NCI-H2171 treated with DMSO at 0.1 percent for 48 hours (cell line): ENCODE measurements at places on chromosomes 16 and 17.

DNA sequence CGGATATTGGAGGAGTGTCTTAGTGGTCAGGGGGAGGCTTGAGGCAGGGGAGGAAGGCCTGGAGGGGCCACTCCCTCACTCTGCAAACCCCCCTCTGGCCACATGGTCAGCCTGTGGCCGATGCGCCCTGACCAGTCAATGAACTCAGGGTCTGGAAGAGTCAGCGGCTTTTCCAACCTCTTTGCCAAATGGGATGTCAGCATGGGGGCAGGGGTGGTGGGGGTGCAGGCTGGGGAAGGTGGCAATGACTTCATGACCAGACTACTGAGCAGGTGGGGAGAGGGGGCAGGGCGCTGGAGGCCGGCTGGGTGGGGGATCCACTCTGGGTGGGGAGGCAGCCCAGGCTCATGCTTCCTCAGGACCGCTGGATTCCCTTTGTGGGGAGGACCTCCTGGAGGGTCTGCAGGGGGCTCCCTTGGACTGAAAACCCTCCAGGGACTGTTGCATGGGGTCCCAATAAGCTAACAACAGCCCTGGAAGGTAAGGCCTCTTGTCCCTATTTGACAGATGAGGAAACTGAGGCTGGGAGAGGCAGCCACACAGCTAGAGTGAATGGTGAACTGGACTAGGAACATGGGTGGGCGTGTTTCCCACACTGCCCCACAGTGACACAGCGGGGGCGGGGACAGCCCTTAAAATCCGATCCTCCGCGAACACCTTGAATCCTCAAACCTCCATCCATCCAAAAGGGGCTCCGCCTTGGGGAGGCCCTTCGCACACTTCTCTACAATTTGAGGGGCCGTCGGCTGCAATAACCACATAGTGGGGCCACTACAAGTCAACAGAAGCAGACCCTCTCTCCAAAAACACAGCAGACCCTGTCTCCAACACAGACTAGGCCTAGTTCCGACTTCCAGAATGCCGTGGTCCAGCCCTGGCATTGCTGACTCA is 81.0 kb upstream of the TOB1 start:
- DNase-seq = no peak

DNA sequence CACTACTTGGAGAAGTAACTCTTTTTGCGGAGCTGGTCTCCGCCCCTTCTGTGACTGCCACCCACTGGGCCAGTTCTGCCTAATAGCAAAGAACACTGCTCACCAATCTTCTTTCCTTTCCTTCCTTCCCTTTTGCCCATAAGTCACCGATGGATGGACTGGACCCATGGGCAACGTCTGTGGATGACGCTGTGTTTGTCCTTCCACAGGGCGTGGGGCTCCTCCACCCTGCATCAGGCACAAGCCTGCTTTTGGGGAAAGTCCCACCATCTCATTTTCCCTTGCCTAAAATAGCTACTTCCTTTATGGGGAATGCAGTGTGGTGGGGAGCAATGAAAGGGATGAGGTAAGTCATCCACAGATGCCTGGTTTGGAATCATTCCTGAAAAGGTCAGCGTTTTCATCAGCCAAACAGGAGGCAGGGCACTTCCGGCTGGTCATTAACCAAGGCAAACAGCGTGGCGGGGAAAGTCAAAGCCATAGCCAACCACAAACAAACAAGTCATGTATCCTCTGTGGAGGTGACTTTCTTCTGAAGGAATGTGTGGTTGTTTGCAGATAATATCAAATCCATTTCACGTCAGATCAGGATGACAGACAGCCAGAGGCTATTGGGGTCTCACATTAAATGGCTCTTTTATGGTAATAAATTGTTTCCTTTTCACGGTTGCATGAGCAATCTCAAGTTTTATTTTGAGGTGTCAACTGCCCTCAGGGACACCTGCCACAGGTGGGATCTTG is 30.7 kb upstream of the MED9 start:
- DNase-seq = no peak

DNA sequence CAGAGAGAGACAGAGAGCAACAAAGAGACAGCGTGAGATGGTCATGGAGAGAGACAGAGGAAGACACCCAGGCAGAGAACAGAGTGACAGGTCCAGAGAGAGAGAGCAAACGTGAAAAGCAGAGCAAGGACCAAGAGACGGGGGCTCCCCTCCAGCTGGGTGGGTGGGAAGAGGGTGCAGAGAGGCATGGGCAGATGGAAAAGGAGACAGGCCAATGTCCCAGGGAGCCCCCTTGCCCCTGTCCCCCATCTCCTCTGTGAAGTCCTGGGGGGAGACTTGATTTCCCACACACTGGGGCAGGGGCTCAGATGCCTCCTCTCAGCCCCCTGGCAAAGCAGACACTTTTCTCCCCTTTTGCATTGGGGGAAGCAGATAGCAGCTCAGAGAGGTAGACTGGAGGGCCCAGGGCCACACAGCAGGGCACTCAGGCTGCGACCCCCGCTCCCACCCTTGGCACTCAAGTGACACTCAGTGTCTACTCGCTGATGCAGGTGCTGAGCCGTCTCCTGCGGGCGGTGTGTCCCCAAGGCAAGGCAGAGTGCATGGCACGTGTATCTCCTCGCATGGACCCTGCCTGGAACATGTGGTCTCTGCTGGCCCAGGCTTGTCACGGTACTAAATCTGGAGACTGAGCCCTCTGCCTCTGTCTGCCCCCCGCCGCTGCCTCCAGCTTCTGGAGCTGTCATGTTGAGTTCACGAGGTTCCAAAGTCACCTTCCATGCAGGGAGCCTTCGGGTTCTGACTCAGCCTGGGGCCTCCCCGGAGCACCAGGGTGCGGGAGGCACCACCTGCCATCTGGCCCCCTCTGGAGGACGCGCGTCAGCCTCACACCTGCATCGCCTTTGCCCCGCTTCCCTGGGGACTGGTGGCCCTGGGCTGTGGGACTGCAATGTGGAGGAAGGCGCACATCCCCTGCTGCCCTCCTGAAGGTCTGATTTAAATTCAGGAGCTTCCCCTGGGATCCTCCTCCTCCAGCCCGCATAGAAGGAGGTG is 215.9 kb upstream of the GSE1 start:
- peak; percentile 97 for DNase-seq

GRCh38 chr17:1566505-1567199 is 4.1 kb upstream of the PITPNA start:
- DNase-seq = no peak

DNA sequence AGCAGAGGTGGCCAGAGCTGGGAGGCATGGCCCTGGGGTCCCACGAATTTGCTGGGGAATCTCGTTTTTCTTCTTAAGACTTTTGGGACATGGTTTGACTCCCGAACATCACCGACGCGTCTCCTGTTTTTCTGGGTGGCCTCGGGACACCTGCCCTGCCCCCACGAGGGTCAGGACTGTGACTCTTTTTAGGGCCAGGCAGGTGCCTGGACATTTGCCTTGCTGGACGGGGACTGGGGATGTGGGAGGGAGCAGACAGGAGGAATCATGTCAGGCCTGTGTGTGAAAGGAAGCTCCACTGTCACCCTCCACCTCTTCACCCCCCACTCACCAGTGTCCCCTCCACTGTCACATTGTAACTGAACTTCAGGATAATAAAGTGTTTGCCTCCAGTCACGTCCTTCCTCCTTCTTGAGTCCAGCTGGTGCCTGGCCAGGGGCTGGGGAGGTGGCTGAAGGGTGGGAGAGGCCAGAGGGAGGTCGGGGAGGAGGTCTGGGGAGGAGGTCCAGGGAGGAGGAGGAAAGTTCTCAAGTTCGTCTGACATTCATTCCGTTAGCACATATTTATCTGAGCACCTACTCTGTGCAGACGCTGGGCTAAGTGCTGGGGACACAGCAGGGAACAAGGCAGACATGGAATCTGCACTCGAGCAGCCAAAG is 2.3 kb downstream of the CSF3 start:
- no peak for DNase-seq

DNA sequence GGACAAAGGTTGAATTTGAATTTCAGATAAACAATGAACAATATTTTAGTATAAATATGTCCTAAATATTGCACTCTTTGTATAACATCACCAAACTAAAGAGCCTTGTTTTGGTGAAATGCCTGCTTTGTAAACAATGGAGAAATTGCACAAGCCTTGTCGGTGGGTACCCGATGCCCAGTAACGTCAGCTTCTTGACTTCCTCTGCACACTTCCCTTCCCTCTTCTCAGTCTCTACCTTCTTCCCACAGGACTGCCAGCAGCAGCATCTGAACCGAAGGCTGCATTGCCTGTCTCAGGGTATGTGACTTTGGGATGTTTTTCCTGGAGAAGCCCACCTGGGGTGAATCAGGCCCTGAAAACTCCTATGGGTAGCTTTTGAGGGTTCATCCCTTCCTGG is 113.9 kb downstream of the UTP18 start:
- no peak for DNase-seq

- DNase-seq = no peak
These were observed at the start of gene CBFA2T3 for GRCh38 chr16:88977018-88977811. Gene CBFA2T3, minus strand, starts transcription at chr16:88977207. Its CDS starts 400 bp downstream, at chr16:88976807.

DNA sequence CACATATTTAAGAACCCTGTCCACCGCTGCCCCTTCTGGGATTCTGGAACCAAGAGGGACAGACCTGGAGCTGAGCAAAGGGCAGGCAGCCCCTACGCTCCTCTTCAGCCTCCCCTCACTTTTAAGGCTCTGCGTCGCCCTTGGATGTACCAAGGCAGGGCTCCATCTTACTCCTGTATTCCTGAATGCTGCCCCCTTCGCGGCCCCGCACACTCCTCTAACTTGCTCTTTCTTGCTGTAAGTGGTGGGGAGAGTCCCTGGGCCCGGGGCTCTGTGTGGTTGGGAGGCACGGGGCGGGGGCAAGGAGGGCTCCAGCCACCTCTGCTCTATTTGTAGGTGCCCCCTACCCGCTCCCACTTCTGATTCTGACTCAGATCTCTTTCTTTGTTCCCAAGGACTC is 1.2 kb downstream of the TNS4 start:
- DNase-seq = no peak

DNA sequence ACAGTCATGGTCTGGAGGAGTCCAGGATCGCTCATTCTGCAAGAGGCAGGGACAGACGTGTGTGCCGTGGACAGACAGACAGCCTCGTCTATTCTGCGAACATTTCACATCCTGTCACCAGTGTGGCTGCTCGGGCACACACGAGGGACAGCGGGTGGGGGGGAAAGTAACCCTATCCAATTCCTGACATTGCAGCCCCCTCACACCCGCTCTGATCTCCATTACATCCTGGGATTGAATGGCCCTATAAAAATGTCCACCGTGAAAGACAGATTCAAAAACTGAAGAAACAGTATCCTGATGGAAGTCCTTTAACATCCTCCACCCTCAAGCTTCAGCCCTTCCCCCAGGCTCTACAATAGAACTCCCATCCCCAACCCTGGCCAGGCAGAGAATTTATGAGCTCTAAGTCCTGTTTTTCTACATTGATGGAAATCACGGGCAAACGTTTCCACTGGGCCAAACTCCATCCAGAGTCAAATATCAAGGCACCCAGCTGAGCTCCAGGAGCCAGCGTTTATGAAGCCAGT is 39.4 kb downstream of the HS3ST3A1 start:
- DNase-seq = no peak

DNA sequence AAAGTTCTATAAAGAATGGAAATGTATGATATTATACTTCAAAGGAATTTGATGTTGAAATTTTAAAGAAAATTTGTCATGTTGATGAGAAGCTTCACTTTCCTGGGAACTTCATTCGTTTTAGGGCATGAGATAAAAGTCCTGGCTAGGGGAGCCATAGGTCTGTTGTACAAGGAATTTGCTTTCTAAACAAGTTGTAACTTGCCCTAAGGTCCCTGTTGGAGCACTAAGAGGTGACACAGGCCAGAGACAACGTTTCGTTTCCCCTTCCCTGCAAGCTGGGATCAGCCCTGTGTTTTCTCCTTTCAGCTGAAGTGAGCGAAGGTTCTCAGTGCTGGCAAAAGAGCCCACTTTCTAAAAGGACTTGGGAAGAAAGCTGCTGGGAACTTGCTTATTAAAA is 16.6 kb downstream of the PLD6 start:
- DNase-seq = no peak

GRCh38 chr17:57636985-57637665 is 108.0 kb downstream of the CCDC182 start:
- peak; percentile 98 for DNase-seq

GRCh38 chr16:27304881-27305745 is 8.7 kb upstream of the IL4R start:
- no peak for DNase-seq

DNA sequence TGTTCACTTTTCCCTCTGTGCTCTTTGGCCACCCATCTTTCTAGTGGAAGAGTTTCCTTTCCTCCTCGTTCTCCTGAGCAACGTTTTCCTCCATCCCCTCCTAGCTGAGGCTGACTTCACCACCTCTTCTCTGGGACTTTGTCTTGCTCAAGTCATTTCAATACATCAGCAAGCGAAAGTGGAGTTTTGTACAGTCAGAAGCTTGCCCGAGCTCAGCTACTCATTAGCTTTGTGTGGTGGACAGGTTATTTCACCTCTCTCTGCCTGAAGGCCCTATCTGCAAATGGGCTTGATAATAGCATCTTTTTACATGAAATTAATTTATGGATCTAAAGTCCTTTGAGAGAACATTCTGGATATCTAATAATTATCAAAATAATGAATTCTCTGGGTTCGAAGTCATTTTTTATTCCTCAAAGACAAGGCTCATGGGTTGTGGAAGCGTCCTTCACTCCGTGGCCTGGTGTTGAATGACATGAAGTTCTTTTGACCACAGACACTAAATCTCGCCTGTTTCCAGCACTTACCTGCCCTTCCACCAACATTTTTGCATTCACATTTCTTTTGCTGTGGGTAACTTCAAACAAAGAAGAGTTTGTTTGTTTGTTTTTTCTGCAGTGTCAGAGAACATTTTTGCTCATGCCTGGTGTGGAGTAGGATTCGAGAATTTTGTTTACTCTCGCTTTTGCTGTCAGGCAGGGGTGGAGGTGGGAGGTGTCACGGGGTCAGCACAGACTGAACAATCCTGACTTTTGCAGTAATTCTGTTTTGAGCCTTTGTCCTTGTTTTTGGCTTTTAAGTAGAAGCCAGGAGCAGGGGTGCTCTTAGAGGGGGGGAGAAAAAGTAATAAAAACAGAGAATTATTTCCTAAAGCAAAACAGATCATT is 155.0 kb upstream of the CACNG5 start:
- no peak for DNase-seq

DNA sequence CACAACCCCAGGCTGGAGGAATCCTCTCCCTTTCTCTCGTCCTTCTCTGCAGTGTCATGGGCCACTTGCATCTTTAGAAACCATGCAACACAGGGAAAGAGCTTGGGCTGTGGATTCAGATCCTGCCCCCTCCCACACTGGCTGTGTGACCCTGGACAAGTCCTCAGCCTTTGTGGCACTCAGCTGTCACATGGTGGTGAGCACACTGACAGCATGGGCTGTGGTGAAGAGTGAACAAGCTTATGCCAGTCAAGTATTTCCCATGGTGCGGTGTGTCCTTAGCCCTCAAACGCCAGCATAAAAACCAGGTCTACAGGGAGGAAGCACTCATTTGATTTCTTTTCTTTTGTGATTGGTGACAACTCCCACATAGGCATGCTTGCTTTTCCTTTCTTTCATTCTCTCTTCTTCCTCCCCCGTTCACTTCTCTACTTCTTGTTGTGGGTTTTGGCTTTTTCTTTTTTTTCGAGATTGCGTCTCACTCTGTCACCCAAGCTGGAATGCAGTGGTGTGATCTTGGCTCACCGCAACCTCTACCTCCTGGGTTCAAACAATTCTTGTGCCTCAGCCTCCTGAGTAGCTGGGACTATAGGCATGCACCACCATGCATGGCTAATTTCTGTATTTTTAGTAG is 314.2 kb downstream of the CPPED1 start:
- no peak for DNase-seq

- DNase-seq = peak; percentile 75
These were observed 5.8 kb downstream of the PDK2 start for GRCh38 chr17:50100921-50101345.
